ENCODE measurements at places on chromosomes 3 and 15.

- DNase-seq = no peak
Measured at GRCh38 chr3:89221924-89222323, 114.5 kb downstream of the EPHA3 start.

DNA sequence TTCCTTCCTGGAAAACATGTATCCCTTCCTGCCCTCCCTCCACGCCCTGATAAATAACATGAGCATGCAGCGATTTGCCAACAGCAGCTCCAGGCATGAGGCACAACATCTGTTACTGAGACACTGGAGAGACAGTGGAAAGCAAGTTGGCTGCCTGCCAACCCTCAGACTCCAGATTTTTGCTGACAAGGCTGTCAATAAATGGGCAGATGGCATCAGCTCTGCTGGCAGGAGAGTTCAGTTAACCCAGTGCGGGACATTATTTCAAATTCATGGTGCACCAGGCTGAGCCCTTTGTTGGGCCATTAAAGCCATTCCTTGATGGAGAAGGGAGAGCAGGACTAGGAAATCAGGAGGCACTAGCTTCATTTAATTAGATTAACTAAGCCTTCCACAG lies 293.3 kb downstream of the MEX3B start:
- peak; percentile 27 for DNase-seq

GRCh38 chr15:69781411-69782125 lies 316.1 kb downstream of the TLE3 start:
- DNase-seq = no peak

- DNase-seq = peak; percentile 69
Measured at GRCh38 chr3:12436514-12437220, 47.6 kb upstream of the TSEN2 start.

DNA sequence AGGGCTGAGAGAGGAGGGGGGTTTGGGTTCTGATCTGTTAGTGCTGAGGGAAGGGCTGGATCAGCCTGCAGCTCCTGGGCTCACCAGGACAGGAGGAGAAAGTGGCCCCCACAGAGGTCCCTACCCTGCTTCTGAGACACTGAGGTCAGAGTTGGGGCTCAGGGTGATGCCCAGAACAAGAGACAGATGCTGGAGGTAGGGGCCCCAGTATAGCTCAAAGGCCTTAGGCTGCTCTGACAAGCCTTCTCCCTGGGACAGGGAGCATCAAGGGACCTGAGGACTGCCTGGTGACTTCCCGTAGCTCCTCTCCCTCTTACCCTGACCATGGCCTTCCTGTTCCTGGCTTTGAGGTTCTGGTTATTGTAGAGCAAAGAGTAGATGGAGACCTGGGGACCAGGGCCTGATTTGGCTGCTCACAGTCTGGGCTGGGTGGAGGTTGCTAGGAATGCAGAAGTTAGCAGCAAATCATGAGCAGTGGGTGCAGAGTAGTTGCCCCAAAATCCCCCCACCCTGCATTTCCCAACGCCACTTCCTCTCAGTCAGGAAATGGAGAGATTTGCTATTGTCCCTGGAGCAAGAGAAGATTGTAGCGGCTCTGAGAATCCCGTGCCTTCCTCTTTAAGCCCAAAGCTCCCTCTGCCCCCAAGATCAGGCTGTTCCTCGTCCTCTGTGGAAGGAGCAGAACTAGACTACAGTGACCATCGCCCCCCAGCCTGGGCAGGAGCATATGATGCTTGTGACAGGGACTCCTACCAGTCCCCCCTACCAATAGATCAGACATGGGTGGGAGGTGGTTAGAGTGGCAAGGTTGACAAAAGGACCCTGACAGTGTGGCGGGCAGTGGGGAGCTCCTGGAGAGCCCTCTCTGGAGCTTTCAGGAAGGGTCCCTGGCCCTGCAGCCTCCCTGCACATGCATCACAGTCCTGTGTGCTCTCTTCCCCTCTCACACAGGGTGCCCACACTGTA lies 47.4 kb upstream of the SEC22A start:
- DNase-seq = no peak

GRCh38 chr3:23659274-23659673 lies 146.5 kb upstream of the UBE2E1 start:
- no peak for DNase-seq

GRCh38 chr15:87368511-87368910 lies 888.0 kb downstream of the NTRK3 start:
- peak; percentile 7 for DNase-seq

GRCh38 chr15:101118615-101119014 lies 133.2 kb downstream of the CHSY1 start:
- no peak for DNase-seq

GRCh38 chr15:39242345-39242744 lies 338.5 kb upstream of the THBS1 start:
- DNase-seq = peak; percentile 89
